Skin of body (tissue), 3 donors: ENCODE measurements at places on chromosomes 7 and 10. TPM values are rescaled to one million over a fixed set of nuclear protein-coding genes. Genes with fewer than 3 reads are reported as not detected.

CAV2 gene
- 78.6 TPM for total RNA-seq

SPDYE11 gene
- 0.10 TPM for total RNA-seq

TFPI2 gene
- 0.89 TPM for total RNA-seq

DNAJC30 gene
- total RNA-seq: 3.4 TPM

GNGT1 gene
- not detected for total RNA-seq

AFAP1L2 gene
- total RNA-seq: 24.9 TPM

SRGN gene
- 153 TPM for total RNA-seq

ZNF804B gene
- not detected for total RNA-seq

LBX1 gene
- 0.20 TPM for total RNA-seq

CALML3 gene
- total RNA-seq: 9.8 TPM

ARHGAP22 gene
- 1.1 TPM for total RNA-seq

ITIH5 gene
- total RNA-seq: 28.4 TPM

RELN gene
- total RNA-seq: 15.6 TPM

CPA4 gene
- 63.8 TPM for total RNA-seq

DNA sequence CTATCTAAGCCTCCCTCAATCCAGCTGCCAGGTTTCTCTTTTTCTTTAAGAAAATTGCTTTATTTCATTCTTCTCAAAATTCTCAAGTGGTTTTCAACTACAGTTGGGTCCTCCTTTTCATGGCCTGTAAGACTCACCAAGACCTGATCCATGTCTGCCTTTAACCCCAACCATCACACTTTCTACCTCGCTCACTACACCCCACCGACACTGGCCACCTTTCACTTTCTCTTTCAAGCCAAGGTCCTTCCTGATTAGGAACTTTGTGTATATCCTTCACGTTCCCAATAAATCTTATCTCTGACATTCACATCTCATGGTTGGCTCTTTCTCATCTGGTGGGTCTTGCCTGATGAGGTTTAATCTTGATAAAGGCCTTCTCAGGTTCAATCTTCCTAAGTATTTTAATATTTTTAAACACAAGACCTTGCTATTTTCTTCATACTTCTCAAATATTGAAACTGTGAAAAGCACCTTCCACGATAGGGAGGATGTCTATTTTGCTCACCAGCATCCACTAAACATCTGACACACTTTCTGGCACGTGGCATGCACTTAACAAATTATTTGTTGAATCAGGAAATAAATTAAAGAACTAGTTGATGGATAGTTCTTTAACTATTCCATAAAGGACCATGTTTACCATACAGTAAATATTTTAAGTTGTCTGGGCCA lies 624.8 kb downstream of the GRID1 start:
- DNase-seq: no peak

GRCh38 chr7:107972075-107972482 lies 30.9 kb downstream of the LAMB1 start:
- peak; percentile 96 for DNase-seq

- no peak for DNase-seq
Observed at GRCh38 chr7:131603932-131604331, 47.5 kb upstream of the PODXL start.

DNA sequence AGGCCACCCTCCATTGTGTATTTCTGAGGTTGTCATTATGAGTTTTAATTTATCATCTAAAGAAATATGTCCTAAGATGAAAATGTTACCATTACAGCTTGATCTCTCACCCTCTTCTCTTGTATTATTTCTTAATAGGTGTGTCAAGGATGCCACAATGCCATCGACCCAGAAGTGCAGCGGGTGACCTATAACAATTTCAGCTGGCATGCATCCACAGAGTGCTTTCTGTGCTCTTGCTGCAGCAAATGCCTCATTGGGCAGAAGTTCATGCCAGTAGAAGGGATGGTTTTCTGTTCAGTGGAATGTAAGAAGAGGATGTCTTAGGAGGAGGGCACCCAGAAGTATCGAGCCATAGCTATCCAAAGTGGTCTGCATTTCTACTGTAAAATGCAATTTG lies 46.8 kb downstream of the TES start:
- DNase-seq: no peak

DNA sequence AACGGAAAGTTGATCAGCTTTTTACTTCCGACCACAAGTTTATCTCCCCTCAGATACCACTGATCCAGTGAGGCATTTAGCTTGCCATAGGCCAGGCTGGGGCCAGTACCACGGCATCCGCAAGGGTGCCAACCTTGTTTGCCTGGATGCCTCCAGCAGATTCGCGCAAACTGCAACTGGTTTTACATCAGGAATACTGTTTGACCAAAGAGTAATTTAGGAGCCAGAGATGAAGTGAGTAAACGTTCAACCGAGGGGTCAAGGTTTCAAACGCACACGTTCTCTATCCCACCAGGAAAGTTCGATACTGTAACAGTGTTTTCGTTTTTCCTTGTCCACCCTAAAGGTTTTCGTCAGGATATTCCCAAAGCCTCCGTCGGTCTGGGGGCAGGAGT lies 266 bp upstream of the MDFIC start:
- no peak for DNase-seq

- DNase-seq: no peak
Observed at GRCh38 chr10:62583876-62584615, 209.9 kb downstream of the ZNF365 start.

DNA sequence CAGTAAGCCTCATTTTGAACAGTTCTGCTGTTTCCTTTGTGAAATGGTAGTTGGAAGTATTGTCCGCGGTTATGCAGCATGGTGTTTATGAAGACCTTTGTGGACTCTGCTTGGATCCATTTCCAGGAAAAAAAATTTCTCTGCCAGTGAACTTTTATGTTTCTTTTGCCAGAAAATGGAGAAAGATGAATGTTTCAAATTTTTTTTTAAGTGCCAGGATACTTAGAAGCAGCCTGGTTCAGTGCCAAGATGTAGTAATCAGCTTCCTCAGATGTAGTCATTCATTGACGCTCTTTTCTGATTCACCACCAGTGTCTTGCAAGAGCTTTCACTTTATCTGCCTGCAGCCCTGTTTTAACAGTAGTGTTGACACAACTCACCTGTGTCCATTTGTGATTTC lies 258.2 kb downstream of the SDK1 start:
- no peak for DNase-seq

DNA sequence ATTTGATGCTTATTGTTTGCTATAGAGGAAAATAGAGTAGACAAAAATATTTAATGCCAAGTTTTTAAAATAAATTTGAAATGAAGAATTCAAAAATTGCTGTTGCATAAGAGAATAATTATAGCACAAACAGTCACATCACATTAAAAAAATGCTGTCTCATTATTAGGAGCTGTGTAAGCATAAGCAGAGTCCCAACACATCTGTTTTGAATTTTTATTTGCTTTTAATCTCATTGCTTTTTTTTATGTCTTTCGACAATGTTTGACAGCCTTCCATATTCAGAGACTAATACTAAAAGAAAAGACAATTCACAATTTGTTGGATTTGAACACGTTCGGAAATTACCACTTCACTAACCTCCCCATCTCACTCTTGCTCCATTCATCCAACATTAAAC lies 143.5 kb downstream of the TFPI2 start:
- DNase-seq: peak; percentile 73

DNA sequence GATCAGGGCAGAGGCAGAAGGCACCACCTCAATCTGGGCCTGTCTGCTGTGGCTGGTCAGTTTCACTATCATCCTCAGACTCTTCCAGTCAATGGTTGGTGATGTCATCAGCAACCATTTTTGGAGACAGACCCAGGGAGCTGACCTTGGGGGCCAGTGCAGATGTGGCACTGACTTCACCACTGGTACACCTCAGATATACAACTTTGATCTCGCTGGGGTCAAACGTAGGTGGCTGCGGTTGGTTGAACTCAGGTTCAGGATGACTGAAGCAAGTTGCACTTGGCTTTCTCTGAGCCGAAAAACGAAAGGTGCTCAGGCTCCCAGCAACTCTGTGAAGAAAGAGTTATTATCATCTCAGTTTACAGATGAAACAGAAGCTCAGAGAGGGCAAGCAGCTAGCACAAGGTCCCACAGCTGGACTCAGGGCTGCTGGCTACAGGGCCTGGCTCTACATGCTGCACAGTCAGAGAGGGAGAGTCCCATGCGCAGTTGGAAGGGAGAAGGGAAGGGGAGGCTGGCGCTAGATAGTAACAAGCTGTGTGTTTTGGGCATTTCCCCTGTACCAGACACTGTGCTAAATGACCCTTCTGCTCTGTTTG lies 27.2 kb downstream of the ANKRD16 start:
- DNase-seq: no peak

- DNase-seq: no peak
Observed at GRCh38 chr7:36916116-36916515, 191.8 kb upstream of the AOAH start.

DNA sequence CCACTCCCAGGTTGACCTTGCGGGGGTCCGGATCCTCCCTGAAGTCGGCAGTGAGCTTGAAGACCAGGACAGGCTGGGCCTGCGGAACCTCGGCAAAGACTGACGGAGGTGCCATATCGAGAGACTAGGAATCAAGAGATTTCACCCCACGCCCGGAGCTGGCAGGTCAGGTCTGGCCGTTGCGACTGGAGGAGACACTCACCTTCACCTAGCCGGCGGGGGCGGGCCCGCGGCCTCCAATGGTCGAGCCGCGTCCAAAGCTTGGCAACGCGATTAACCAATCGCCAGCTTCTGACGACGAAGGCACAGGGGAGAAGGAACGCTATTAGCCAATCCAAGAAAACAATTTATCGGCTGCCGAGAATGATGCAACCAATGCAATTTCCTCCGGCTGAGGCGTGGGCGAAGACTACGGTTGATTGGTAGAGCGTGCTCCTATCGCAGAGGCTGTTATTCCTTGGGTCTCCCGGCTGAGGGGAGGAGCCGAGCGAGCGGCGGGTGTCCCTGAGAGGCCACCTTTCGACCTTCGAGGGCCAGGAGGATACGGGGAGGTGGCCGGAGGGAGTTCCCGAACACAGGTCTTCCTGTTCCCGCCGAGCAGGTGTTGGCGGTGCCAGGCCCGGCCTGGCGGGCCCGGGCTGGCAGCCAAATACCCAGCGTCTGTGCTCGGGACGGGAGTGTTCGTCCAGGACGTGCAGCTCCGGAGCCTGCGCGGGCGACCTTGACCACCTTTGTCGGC lies at the start of gene GOT1:
Gene GOT1, minus strand, starts transcription at position 174 of the 739 bp plus-strand sequence. Its CDS starts 59 bp downstream, at position 115.
- peak; percentile 99 for DNase-seq

DNA sequence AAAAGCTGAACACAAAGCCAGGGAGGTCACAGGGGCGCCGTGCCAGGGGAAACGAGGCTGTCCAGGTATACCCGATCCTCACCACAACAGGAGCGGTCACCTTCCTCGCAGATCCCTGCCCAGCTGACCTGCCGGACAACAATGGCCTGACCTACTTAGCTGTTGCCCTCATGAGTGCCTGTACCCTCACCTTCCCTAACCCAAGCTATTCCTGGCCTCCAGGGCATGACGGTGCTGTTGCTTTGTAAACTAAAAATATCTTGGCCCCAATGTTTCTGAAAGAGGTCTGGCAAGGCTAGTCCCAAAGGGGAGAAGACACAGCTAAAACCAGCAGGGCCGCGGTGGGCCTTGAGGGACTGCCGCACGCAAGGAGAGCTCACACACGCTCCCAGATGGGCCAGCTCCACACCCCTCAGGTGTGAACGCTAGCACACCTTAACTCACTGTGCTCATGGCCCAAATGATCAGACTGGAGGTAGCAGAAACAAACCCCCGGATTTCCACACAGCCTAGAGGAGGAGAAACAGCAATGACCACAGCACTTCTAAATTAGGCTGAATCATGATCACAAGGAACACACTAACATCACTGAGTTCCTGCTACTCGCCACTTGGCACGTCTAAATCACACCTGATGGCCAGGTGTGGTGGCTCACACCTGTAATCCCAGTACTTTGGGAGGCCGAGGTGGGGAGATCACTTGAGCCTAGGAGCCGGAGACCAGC lies 66.3 kb upstream of the CYTH3 start:
- DNase-seq: no peak

DNA sequence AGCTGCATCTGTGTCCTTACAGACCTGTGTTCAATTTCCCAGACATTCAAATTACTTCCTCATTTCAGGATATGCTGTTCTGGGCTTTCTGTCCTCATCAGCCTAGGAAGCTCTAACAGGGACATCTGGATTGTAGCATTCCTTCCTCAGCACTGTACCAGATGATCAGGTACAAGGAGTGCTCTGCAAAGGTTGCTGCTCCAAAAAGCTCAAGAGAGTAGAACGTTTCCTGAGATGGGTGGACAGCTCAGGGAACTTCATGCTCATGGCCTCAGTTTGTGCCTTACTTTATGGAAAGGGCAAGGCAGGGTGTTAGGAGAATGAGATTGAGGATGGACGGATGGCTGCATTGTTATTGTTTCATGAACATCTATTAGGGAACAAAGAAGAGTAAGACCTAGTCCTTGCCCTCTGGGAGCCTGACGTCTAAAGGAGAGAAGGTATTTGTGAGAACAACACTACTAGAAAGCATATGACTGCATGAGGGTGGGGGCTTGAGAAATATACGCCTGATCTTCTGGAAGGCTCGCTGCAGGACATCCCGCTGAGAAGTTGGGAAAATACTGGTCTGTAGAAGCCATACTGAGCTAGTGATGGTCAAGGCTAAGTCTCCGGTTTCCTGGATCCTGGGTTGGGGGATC lies 10.5 kb upstream of the ZNF212 start:
- DNase-seq: no peak

GRCh38 chr10:77577666-77578229 lies 59.9 kb downstream of the KCNMA1 start:
- no peak for DNase-seq

- DNase-seq: no peak
Observed at GRCh38 chr7:135831455-135832195, 83.0 kb upstream of the FAM180A start.

DNA sequence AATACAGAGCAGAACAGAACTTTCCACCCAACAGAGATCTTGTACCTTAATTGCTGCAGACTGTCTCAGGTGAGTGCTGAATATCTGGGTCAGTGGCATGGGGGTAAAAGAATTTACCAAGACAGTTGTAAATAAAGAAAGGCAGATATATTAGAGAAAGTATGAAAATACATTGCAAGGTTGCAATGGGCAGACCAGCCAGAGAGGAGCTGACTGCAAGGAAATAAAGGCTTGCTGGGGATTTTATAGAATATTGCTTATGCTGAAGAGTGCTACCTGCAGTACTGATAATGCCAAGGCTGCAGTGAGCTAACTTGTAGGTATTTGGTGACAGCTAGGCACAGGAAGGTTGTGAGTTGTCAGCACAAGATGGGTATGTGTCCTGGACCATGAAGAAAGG lies 171.0 kb upstream of the TRIM24 start:
- DNase-seq: no peak

DNA sequence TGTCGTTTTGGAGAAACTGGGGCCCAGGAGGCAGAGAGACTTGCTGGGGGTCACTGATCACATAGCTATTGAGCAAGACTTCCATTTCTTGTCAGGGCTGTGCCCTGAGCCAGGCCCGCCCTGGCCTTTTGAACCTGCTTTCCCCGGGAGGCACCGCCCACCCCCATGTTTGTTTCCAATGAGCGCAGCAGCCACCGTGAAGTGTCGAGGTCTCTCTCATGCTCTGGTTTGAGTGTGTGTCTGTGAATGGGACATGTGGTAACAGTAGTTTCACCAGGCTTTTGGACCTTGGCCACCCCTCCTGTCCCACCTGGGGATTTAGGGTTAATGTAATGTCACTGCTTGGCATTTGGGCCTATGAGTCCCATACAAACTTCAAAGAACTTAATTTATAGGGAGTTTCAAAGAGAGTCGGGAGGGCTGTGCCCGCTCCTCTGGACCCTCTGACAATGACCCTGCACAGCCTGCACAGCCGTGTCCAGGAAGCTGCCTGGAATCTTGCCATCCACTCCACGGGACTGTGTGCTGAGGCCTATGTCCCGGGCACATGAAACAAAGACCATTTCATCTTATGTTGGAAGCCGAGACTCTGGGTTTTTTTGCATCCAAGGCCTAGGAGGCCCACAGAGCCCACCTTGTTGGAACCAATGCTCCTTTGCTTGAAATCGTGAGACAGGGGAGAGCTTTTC lies 6.3 kb downstream of the PRF1 start:
- no peak for DNase-seq

- no peak for DNase-seq
Observed at GRCh38 chr10:80462981-80463741, 9.1 kb downstream of the TSPAN14 start.
